ENCODE measurements at places on chromosomes 6 and 20.

- peak; percentile 20 for DNase-seq
These were observed 17.9 kb upstream of the CCDC170 start for GRCh38 chr6:151475653-151476523.

- no peak for DNase-seq
These were observed 100.9 kb downstream of the CD109 start for GRCh38 chr6:73796881-73797280.

- no peak for DNase-seq
These were observed 13.2 kb downstream of the TMEM74B start for GRCh38 chr20:1171461-1172093.

GRCh38 chr20:57465486-57465885 is 59.5 kb downstream of the CTCFL start:
- no peak for DNase-seq

GRCh38 chr20:16926626-16927430 is 178.7 kb downstream of the OTOR start:
- no peak for DNase-seq

DNA sequence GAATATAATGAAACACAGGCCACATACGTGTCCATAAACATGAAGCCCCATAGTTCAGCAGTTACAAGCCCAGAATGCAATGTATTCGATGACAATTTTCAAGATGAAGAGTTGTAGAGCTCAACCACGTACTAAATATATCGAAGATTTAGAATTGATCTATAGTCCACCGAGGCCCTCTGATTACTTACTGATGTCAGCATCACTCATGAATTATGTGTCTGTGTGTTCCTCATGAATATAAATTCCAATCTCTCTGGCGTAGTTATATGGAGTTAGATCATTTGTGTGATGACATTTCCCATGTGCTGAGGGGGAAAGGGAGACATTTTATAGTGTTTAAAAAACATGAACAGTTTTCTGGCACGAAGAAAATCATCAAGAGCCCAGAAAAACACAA is 97.5 kb downstream of the PFDN4 start:
- no peak for DNase-seq

- DNase-seq = no peak
These were observed 81.9 kb downstream of the ERMARD start for GRCh38 chr6:169833258-169833794.

GRCh38 chr6:135209803-135210202 is 28.7 kb downstream of the MYB start:
- no peak for DNase-seq

- no peak for DNase-seq
These were observed 21.7 kb upstream of the OCSTAMP start for GRCh38 chr20:46572153-46572552.

- no peak for DNase-seq
These were observed 40.3 kb upstream of the XRN2 start for GRCh38 chr20:21262812-21263211.

GRCh38 chr6:15032015-15032414 is 213.9 kb upstream of the JARID2 start:
- no peak for DNase-seq
